ENCODE measurements at places on chromosomes 5 and 9.

GRCh38 chr5:170182491-170182890 is 50.3 kb upstream of the C5orf58 start:
- DNase-seq = no peak

DNA sequence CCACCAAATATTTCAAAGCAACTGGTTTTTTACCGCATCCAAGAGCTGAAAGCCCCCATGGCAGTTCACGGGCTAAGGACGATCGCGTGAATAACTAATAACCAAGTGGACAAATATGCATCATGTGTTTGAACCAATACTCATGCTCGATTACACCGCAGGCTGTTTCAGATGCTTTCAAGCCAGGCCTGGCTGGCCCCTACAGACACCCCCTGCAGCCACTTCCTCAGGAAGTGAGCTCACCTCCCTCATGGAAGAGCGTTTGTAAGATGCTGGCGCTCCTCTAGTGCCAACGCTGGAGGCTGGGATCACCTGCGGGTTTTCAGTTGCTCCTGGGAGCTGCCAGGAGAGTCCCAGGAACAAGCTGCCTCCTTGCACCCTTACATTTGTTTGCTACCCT is 53.9 kb upstream of the PTCH1 start:
- no peak for DNase-seq

- DNase-seq = no peak
Observed at GRCh38 chr5:82586661-82587310, 308.6 kb upstream of the RPS23 start.

DNA sequence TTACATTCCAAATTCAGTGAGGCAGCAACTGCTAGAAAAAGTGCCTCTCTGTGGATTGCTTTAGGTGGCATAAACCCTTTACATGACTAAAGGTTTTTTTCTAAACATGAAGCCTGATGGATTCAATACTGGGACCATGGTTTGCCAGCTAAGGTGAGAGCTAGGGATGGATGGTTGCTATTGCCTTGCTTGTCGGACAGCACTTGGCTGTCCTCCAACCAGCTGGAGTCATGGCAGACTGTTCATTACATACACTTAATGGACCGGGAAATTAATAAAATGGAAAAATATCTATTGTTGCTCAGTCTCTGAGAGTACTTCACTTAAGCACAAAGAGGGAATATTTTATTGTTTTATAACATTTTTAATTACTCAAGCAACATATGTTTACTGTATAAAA is 116.9 kb upstream of the TRPC7 start:
- DNase-seq = no peak

- no peak for DNase-seq
Observed at GRCh38 chr5:176492431-176492830, 44.2 kb downstream of the FAF2 start.

DNA sequence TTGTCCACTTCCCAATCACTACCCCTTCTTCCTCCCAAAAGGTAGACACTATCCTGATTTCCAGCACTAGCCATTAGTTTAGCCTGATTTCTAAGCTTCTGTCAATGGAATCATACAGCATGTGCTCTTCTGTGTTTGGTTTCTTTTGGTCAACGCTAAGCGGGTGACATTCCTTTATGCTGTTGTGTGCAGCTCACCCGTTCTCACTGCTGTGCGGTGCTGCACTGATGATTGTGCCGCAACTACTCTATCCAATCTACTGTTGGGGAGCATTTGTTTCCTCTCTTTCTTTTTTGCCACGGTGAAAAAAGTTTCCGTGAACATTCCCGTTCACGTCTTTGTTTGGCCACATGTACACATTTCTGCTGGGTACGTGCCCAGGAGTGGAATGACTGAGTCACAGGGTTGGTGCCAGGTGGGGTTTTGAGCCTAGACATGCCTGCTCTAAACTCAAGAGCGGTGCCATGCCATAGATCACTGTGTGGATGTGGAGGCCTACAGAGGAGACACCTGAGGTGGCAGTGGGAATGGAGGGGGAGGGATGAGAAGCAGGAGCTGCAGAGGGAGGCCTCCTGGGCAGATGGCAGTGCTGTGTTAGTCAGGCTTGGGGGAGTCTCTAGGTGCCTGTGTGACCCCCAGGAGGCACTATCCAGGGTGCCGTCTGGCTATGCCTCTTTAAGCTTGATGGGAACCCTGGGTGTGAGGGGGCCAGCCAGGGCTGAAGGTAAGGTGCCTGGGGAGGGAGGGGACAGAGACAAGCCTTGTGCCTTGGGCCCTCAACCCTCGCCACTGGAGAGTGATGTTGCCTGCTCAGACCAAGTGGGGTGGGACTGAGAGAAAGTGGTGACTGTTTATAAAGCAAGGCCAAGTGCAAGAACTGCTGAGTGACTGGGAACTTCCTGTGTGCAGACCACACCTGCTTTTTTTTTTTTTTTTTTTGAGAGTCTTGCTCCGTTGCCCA is 11.4 kb upstream of the ANKRD33B start:
- no peak for DNase-seq

DNA sequence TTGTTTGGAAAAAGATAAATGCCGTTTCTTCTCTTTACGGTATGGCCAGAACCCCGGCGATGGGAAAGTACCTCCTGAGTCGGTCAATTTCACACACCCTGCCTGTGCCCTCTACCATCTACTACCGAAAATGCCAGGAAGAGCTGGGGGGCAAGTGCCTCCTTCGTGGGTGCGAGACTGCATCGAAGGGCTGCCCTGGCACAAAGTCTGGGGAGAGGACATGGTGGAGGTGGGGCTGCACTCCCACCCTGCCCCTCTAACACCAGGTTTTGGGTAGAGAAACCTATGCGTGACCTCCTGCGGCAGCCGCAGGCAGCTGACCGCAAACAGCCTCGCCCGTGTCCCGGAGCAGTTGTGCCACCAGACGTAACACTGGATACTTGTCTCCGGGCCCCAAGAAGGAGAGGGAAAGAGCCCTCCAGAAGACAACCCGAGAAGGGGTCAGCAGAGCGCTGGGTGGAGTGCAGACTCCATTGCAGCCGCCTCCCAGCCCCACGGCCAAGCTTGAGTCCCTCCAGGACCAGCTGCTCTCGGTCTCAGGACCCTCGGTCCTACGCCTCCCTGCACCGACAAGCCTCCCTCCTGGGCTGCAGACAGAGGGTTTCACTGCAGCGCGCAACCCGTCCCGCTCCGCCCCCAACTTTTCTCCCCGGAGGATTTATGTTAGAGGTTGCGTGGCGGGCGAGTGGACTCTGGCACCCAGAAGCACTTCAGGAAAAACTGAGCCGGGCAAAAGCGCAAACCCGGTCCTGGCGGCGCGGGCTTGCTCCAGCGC is 823 bp upstream of the PRDM6 start:
- no peak for DNase-seq

- DNase-seq = no peak
Observed at GRCh38 chr5:132428147-132428482, 58.6 kb downstream of the SLC22A5 start.

GRCh38 chr9:21053851-21054250 is 22.4 kb upstream of the HACD4 start:
- DNase-seq = no peak

- DNase-seq = peak; percentile 11
Observed at GRCh38 chr9:113221800-113222481, 597 bp downstream of the SLC31A1 start.

DNA sequence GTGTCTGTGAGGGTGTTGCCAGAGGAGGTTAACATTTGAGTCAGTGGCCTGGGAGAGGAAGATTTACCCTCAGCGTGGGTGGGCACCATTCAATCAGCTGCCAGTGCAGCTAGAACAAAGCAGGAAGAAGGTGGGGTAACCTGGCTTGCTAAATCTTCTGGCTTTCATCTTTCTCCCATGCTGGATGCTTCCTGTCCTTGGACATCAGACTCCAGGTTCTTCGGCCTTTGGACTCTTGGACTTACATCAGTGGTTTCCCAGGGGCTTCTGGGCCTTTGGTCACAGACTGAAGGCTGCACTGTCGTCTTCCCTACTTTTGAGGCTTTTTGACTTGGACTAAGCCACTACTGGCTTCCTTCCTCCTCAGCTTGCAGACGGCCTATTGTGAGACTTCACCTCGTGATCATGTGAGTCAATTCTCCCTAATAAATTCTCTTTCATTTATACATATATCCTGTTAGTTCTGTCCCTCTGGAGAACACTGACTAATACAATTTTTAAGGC is 38.1 kb downstream of the PBX3 start:
- DNase-seq = no peak

DNA sequence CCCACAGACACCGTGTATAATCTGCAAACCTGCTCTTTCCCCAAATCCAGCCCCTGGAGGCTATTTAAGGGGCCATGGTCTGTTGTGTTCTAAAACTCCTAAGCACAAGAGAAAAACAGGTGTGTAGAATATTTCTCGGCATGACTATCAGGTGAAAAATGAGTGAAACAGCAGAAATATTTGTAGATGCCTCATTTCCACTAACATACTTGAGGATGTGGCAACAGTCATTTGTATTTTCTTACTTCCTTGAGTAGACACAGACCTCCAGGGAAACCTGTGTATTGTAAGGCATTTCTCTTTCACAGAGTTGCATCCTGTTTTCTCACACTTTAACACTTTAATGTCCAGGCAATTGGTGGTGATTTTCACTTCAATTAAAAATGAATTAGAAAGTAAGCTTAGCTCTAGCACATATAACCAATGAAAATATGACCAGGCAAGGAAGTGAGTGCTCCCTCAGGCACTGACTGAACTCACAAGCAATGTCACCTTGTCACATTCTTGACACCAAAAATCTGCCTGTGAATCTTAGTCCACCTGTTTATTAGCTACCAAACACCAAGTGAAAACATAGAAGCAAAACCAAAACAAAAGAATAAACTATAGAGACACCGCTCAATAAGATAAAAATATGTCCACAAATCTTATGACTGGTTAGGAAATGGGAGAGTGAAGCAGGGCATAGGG is 64.4 kb downstream of the DIRAS2 start:
- no peak for DNase-seq

DNA sequence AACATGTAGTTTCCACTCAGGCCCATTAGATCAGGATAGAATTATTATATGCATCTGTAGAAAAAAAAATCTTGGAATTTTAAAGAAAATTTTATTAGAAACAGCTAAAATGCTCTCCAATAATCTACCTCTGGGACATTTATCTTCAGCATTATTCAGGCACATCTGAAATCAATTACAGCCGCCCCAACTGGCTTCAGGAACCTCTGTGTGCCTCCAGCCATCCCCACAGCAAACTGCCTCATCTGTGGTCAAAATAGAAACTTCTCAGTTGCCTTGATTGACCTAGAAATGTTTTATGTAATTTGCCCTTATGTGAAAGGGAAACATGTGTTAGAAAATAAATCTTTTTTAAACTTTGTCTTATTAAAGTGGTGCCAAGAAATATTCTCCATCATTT is 120.1 kb upstream of the LPAR1 start:
- no peak for DNase-seq

- no peak for DNase-seq
Observed at GRCh38 chr5:137836997-137837396, 30.7 kb upstream of the MYOT start.

- no peak for DNase-seq
Observed at GRCh38 chr9:120921661-120922181, 4.9 kb downstream of the TRAF1 start.

DNA sequence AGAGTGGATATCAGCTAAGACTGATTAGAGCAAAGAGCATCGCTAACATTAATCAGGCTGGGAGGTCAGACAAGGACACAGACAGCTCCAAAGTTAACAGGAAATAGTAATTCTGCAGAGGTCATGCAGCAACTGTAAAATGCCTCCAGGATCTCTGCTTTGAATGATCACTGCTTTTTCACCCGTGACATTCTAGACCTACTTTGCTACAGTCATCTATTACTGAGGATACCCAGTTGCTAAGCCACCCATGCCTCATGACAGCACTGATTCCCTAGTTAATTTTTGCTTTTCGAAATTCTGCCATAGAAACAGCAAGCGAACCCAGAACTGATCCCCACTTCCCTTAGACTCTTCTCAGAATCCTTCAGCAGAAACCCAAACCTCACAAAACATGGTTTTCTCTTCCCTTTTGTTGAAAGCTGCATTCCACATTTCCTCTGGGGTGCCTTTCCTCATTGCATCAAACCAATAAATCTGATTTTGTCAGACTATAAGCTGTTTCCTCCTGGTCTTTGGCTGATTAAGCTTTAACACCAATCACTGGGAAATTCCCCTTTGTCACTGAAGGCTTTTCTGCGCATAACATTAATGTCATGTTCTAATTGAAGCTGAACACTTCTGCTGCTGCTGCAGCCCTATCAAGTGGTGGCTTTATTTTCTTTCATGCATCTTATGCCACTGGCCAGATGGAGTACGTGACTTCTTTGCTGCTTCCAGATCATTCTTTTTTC is 201.1 kb upstream of the CHD1 start:
- no peak for DNase-seq

- no peak for DNase-seq
Observed at GRCh38 chr5:163409384-163409783, 28.0 kb upstream of the CCNG1 start.

DNA sequence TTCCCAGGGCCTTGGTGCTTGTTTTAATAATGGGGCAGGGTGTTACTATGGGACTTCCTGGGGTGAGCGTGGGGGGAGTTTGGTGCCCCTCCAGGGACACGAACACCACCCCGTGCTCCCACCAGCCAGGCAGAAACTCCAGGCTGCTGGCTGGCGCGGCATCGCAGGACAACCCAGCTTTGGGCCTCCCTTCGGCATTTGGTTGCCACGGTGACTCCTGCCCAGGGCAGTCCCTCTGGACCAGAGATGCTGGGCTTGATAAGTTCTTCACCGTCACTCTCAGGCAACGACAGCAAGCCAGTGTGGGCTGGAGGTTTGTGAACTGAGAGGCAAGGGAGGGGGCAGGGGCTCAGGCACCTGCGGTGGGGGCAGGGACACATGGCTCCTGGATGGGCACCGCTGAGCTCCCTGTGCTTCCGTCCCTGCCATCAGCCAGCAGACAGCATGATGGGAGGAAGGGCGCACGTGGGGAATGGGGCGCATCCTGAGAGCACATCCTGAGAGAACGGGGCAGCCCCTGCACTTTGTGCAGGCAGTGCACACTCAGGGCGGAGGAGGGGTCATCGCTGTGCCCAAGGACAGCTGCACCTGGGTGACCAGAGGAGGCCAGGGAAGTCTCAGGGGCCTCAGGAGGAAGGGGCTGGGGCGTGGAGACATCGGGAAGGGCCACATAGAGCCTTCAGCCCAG is 116.4 kb downstream of the RXRA start:
- DNase-seq = no peak

DNA sequence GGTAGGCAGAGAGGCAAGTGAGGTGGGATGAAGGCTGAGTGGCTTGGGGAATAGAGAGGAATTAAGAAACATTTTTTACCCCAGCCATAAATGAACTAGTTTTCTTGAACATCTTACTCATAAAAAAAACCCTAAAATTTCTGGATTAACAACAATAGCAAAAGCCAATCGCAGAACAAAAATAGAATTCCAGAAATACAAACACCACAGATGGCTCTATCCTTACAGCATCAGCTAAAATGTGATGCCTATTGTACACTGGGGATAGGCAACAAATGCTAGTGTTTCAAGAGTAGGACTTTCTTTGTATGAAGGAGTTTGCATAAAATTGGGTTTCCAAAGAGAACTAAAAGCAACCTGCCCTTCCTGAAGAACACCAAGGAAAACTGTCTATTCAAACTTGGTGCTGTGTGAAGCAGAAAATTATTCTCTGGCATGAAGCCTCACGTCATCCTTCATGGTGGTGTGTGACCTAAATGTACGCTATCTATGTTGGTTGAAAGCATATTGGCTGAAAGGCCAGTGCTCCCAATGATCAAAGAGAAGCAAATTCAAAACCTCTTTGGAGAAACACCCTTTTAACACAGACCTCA is 82.9 kb downstream of the JAKMIP2 start:
- no peak for DNase-seq

GRCh38 chr5:134099939-134100282 is 14.6 kb upstream of the TCF7 start:
- DNase-seq = no peak

All from putamen (tissue), 1 donor.